ENCODE measurements at places on chromosomes 5 and 9.

DNA sequence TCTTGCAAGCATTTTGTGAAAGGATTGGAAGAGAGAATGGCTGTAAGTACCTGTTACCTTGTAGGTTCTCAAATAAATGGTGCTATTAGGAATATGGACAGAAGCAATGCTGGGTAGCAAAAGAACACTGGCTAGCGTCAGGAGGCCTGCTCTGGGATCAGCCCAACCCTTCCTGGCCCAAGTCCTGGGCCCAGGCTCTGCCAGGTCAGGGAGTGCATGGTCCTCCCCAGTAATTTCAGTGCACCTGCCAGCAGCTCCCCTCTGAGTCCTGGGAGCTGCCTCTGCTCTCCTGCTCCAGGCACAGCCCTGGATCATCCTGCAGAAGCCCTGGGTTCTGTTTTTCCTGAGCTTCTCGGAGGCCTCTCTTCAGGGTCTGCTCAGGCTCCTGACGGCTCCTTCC, 89.5 kb upstream of the ARAP3 start:
- no peak for DNase-seq

GRCh38 chr5:96629774-96630173, 32.4 kb upstream of the CAST start:
- DNase-seq = no peak

DNA sequence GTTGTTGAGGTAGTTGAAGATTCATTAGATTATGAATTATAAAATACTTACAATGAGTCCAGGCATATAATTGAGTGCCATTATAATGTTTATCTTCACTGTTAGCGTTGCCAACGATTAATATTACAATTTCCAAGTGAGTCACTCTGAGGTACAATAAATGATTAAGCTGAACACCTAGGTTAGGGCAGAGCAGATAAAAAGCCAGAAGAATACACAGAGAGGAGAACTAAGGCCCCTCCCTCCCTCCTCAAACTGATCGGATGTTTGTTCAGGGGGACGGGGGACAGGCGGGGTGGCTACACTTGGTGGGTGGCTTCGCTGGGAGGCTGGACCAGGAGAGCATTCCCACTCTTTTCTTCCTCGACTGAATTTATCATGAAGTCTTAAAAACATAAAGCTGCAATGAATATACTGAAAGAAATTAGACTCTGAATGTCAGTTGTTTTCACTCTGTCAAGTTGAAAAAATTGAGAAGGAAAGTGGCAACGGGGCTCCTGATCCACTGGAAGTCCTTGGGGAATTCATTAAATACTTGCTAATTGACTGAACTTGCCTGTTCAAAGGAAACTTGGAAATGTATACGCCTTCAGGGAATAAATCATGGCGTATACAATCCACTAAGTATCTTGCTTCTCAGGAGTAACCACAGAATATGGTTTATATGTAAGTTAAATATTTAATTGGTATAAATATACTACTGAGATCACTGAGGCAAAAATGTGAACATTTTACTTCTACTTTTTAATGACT, 198.1 kb downstream of the TSSK1B start:
- DNase-seq = no peak

GRCh38 chr9:14212697-14213420, 101.1 kb downstream of the NFIB start:
- DNase-seq = no peak
